ENCODE measurements at places on chromosomes 1 and 21. TPM values are rescaled to one million over a fixed set of nuclear protein-coding genes. Genes with fewer than 3 reads are reported as not detected.

DNA sequence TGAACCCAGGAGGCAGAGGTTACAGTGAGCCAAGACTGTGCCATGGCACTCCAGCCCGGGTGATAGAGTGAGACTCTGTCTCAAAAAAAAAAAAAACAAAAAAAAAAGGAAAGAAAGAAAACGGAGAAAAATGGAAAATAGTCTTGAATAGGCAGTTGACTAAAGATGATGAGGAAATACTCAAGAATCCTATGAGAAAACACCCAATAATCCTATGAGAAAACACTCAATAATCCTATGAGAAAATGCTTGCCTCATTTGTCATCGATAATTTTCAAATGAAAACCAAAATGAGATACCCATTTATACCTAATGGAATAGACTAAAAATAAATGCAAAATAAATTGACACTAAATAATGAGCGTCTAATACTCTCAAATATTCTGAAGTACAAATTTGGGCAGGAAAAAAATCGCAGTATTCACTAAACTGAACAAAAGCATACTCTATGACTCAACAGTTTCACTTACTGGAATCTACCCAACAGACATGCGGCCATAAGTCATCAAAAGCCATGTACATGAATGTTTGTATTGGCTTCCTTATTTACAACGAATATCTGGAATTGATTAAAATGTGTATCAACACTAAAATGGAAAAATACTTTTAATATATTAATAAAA lies 733.9 kb upstream of the CHRM3 start:
- no peak overlapping the region for H3K4me3 ChIP-seq
- H3K27ac ChIP-seq: no peak overlapping the region
- DNase-seq: no peak
- no peaks in the 10 kb centered on the region for H3K36me3 ChIP-seq
- no peaks in the 10 kb centered on the region for H3K27me3 ChIP-seq
- no peaks in the 10 kb centered on the region for H3K4me1 ChIP-seq

GRCh38 chr1:19435851-19436455 lies 49.4 kb downstream of the CAPZB start:
- no peak for DNase-seq
- no peak overlapping the region for H3K4me3 ChIP-seq
- H3K4me1 ChIP-seq: peaks cover 12% of the 10 kb centered on the region
- peak overlapping the region; percentile 57 for H3K27ac ChIP-seq
- no peaks in the 10 kb centered on the region for H3K36me3 ChIP-seq

The EPHA8 gene
- total RNA-seq: not detected

DNA sequence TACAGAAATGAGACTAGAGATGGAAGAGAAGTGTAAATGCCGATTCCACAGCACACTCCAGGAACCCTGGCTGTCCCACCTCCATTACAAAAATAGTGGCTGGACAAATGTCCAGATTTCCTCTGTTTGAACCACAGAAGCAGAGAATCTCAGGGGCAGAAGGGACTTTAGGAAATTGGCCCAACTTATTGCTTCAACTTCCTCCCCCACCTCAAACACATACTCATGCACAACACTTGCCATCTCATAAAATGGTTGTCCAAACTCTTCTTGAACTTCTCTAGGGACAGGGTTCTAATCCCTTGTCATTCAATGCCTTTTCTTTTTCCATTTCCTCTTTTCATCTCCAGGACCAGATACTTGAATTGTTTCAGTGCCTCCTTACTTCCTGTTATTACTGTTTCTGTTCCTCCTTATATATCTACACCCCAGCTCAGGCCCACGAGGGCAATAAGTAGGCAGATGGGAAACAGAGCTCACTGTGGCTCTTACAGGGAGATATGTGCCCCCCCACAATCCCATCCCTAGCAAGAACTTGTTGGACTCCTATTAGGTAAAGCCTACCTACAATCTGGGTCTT lies 8.5 kb upstream of the B4GALT3 start:
- no peaks in the 10 kb centered on the region for H3K27me3 ChIP-seq
- DNase-seq: no peak
- no peaks in the 10 kb centered on the region for H3K4me1 ChIP-seq
- no peak overlapping the region for H3K4me3 ChIP-seq
- H3K36me3 ChIP-seq: no peaks in the 10 kb centered on the region

- H3K4me3 ChIP-seq: no peak overlapping the region
- H3K27me3 ChIP-seq: no peaks in the 10 kb centered on the region
- H3K27ac ChIP-seq: no peak overlapping the region
Measured at GRCh38 chr1:68162761-68163160, 69.6 kb downstream of the WLS start.

The UTS2 gene
- total RNA-seq: not detected

DNA sequence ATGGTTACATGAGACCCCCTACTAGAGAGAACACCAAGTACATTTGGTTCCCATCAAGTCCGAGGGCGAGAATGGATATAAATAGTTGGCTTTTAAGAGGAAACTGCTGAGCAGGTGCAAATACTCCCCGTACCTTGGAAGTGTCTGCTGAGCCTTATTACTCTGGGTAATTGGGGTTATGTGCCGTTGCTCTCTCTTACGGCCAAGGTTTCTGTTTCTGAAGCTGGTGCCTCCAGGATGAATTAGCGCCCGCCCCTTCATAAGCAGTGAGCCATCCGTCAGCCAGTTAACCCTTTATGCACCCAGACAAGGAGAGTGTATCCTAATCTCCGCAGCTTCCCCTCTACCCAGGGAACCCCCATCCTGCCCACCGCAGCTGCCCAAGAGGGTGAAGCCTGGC lies 90.4 kb upstream of the AJAP1 start:
- no peak overlapping the region for H3K4me3 ChIP-seq
- no peak for DNase-seq
- no peaks in the 10 kb centered on the region for H3K36me3 ChIP-seq

The SH3BGR gene
- 5.1 TPM for total RNA-seq
